ENCODE measurements at places on chromosomes 11 and 22. TPM values are rescaled to one million over a fixed set of nuclear protein-coding genes. Genes with fewer than 3 reads are reported as not detected.

FADS2 gene
- 415 TPM for total RNA-seq

- no peaks in the 10 kb centered on the region for H3K36me3 ChIP-seq
- no peaks in the 10 kb centered on the region for H3K4me1 ChIP-seq
- peaks cover 4% of the 10 kb centered on the region for H3K27me3 ChIP-seq
Observed at GRCh38 chr11:27904358-27905055, 203.4 kb downstream of the KIF18A start.

DNA sequence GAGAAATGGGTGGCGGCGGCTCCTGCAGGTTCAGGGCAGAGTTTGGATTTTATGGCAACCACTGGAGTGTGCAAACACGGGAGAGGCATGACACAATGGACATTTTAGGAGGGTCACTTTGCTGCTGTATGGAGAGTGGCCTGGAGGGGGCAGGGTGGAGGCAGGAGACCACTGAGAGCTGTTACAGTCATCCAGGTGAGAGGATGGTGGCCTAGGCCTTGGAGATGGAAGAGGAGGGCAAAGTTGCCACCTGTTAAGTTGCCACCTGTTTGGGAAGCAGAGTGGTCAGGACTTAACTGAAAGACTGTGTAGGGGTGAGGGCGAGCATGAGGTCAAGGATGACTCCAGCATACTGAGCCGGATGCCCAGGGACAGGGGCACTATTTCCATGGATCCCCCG, 2.3 kb upstream of the RAD9A start:
- H3K4me1 ChIP-seq: no peaks in the 10 kb centered on the region
- H3K4me3 ChIP-seq: no peak overlapping the region
- peaks cover 9% of the 10 kb centered on the region for H3K27me3 ChIP-seq
- H3K27ac ChIP-seq: no peak overlapping the region

DNA sequence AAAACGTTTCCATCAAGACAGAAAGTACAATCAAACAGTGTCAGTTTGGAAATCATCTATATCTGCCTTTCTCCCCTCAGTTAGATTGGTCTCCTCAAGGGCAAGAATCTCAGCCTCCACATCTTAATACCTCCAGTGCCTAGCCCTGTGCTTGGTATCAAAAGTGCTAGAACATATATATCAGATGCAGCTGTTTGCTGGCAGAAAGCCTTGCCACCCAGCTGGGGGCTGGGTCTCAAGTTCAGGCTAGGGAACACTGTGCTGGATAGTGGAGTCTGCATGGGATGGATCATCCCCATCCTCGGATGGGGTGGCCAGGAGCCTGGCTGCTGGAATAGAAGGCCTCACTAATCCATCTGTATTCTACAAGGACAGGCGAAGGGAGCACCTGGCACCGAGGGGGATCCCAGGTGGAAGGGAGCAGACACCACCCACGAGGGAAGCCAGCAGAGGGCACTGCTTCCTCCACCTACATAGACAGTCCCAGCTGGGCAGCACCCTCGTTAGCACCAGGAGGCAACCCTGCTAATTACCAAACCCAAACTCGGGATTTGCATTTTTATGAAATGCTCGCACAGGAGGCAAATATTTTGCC, 602.2 kb downstream of the BUD13 start:
- peaks cover 51% of the 10 kb centered on the region for H3K27me3 ChIP-seq
- H3K4me1 ChIP-seq: peaks cover 24% of the 10 kb centered on the region
- DNase-seq: peak; percentile 70
- H3K4me3 ChIP-seq: no peak overlapping the region

DNA sequence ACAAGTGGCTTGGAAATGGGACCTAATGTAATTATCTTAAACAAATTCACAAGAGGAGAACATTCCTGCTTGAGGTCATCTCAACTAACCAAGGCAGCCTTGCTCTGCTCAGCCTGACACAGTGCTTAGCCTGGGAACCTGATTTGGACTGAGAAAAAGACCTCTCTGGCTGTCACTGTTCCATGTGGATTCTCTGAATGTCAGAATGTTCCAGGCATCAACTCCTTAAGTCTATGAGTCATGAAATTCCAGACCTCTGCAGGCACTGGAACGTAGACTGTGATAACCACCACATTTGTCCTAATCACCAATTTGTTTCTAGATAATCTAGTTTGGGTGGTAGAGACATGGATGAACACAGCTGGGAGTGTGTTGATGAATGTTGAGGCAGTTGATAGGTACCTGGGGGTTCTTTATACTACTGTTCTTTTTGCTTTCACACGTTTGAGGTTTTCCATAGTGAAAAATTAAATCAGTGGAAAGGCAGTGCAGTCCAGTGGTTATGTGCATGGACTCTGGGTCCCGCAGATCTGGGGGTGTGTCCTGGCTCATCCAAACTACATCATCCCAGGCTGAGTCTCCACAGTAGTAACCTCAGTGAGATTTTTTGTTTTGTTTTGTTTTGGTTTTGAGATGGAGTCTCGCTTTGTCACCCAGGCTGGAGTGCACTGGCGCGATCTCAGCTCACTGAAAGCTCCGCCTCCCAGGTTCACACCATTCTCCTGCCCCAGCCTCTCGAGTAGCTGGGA, 269.6 kb downstream of the MN1 start:
- no peaks in the 10 kb centered on the region for H3K27me3 ChIP-seq
- H3K4me1 ChIP-seq: no peaks in the 10 kb centered on the region
- H3K36me3 ChIP-seq: no peaks in the 10 kb centered on the region
- H3K4me3 ChIP-seq: no peak overlapping the region
- no peak overlapping the region for H3K27ac ChIP-seq

DNA sequence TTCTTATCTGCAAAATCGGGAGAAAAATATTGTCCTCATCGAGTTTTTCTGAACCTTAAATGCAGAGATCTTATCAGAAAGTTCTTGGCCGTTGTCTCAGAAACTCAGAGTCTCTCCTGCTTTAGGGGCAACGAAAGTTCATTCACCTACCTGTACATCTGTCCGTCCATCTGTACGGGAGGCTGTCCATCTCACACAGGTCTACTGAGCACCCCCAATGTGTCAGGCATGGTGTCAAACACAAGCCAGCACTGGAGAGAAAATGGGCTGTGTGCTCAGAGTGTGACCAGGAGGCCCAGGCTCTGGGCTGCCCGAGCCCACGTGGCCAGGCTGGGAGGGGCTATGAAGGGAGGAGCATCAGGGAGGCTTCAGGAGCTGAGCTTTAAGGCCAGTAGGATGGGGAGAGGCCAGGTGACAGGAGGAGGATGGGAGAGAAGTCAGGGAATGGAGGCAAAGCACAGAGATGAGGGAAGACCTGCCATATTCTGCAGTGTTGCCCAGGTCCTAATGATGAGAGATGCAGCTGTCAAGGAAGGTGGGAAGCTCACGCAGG, 62.4 kb upstream of the MYEOV start:
- H3K27me3 ChIP-seq: no peaks in the 10 kb centered on the region
- no peaks in the 10 kb centered on the region for H3K36me3 ChIP-seq
- no peaks in the 10 kb centered on the region for H3K4me1 ChIP-seq
- no peak overlapping the region for H3K27ac ChIP-seq
- no peak overlapping the region for H3K4me3 ChIP-seq

DNA sequence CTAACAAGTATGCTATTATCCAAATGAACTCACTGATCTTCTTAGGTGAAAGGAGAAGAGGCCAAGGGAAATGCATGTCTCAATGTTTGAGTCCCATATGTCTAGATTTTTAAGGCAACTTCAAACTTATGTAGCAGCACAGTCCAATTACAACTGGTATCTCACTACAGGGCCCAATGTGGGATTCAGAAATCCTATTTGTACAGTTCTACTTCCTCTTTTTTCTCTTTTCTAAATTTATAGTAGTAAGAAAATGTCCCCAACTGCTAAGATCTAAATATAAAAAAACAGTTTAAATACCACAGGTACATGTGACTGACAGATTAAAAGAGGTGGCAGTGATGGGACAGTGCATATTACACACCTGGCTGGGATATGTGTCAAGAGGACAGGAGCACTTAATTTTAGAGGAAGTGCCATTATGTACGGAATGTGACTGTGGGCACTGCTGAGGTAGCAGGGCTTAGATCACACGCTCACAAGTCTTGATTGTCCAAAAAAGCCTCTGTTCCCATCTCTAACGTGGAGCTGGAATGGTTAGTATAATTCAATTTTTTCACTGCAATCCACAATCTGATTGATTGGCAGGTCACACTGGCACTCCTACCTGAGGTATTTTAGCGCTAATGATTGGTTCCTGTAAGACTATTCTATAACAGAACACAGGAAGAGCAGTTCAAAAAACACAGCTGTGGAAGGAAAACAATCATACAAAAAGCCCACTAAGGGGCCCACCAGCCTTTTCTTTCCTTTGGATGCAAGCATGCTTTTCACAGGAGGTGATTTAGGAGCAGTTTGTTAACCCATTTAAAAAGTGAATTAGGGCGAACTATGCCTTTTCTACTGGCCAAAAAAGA, 34.6 kb downstream of the APOL5 start:
- no peak overlapping the region for H3K4me3 ChIP-seq
- DNase-seq: no peak
- H3K27ac ChIP-seq: no peak overlapping the region
- H3K4me1 ChIP-seq: no peaks in the 10 kb centered on the region
- no peaks in the 10 kb centered on the region for H3K27me3 ChIP-seq
- H3K36me3 ChIP-seq: peaks cover 68% of the 10 kb centered on the region

DNA sequence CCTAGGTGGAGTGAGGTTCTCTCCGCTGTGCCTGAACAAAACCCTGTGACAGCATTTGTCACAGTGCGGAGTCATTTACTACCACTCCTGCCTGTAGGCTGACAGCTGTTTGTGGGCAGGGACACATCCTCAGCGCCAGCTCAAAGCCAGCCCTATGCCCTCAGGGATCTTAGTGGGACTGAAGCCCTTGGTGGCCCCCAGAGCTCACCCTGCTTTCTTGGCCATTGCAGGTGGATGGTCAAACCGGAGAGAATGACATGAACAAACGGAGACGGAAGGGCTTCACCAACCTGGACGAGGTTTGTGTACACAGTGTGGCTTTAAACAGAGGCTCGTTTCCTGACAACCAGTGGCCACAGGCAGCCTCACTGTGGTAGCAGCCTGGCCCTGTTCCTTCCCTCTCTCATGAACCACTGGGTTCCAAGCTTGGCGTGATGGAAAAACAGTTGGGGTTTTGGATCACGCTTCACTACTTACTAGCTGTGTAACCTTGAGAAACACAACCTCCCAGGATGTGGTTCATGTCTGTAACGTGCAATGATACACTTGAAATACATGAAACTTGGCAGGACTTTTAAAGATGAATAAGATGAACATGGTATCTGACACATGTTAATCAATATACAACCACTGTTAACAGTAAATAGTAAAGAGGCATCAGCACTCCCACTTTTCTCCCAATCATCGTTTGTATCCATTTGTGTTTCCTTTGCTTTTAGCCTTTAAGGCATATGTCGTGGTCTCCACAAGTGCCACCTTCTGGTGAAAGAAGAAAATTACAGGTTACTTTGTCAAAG, 125.8 kb downstream of the MICAL2 start:
- H3K27ac ChIP-seq: no peak overlapping the region
- no peaks in the 10 kb centered on the region for H3K36me3 ChIP-seq
- H3K4me1 ChIP-seq: no peaks in the 10 kb centered on the region

TRIM6 gene
- 21.6 TPM for total RNA-seq

GRCh38 chr11:43222215-43222614, 89.6 kb upstream of the API5 start:
- no peaks in the 10 kb centered on the region for H3K27me3 ChIP-seq
- no peak overlapping the region for H3K27ac ChIP-seq
- no peak overlapping the region for H3K4me3 ChIP-seq
- no peaks in the 10 kb centered on the region for H3K36me3 ChIP-seq

- H3K36me3 ChIP-seq: no peaks in the 10 kb centered on the region
- H3K27ac ChIP-seq: no peak overlapping the region
- H3K4me3 ChIP-seq: no peak overlapping the region
Observed at GRCh38 chr11:86117001-86117711, 48.3 kb upstream of the PICALM start.

GRCh38 chr11:44096360-44097185, 1.1 kb downstream of the EXT2 start:
- H3K27ac ChIP-seq: no peak overlapping the region
- H3K36me3 ChIP-seq: no peaks in the 10 kb centered on the region
- no peaks in the 10 kb centered on the region for H3K4me1 ChIP-seq

- no peaks in the 10 kb centered on the region for H3K27me3 ChIP-seq
- no peak overlapping the region for H3K27ac ChIP-seq
- no peaks in the 10 kb centered on the region for H3K4me1 ChIP-seq
Observed at GRCh38 chr22:42160251-42160650, 29.6 kb upstream of the CYP2D6 start.

GRCh38 chr11:77223797-77224196, 77.7 kb downstream of the GDPD4 start:
- no peaks in the 10 kb centered on the region for H3K36me3 ChIP-seq
- H3K27ac ChIP-seq: no peak overlapping the region
- H3K4me3 ChIP-seq: no peak overlapping the region
- no peaks in the 10 kb centered on the region for H3K4me1 ChIP-seq
- no peak for DNase-seq

DNA sequence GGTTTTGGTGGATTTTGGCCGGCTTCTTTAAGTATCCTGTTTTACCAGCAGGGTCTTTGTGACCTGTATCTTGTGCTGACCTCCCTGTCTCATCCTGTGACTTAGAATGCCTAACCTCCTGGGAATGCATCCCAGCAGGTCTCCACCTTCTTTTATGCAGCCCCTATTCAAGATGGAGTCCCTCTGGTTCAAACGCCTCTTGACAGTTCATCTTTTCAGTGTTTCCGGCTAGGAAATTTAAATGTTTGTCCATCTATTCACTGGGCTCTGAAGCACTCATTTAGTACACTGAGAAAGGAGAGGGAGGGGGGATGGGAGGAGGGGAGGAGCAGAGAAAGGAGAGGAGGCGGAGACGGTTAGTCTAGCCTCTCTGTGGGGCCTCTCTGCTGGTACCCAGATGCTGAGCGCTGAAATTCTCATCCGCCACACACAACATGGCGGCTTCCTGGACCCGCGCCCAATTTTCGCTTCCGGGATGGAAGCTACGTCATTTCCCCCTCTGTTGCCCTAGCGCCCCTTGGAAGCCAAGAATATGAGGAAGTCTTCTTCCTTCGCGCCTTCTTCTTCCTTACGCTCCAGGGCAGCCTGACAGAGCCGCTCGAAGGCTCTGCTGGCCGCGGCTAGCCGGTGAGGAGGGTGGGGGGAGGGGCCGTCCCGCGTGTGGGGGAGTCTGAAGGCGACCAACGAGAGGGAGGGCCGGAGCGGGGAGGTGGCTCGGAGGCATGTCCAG, 69.0 kb upstream of the SYT13 start:
- H3K27me3 ChIP-seq: no peaks in the 10 kb centered on the region
- DNase-seq: peak; percentile 97
- H3K4me3 ChIP-seq: peak overlapping the region; percentile 89
- no peaks in the 10 kb centered on the region for H3K4me1 ChIP-seq

DNA sequence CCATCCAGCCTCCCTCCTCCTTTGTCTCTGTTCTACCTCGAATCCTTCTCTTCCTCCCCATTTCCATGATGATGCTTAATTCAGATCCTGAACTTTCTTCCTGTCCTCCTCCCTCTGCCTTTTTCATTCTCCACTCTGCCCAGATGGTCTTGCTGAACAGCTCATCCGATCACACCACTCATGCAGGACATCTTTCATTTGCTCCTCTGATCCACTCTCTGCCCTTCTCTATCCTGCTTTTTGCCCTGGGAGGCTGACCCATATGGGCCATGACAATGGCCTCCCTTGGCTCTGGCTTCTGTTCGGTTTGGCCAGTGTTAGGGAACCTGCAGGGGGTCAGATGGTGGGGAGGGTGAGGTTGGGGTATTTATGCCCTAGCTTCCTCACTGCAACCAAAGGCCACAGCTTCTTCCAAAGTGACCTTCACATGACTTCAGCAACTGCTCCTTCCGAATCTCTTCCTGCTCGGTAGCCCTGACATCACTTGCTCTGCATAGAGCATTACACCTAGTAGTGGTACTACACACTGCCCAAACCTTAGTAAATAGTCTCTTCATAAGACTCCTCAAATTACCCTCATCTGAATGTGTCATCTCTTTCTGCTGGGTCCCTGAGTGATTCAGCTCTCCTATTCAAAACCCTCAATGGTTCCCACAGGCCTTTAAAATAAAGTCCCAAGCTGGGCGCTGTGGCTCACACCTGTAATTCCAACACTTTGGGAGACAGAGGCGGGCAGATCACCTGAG, 32.7 kb upstream of the MICAL2 start:
- no peaks in the 10 kb centered on the region for H3K4me1 ChIP-seq
- no peak overlapping the region for H3K27ac ChIP-seq
- no peak for DNase-seq
- no peaks in the 10 kb centered on the region for H3K27me3 ChIP-seq
- no peaks in the 10 kb centered on the region for H3K36me3 ChIP-seq

Data from endodermal cell (in vitro differentiated cells).